Activated naive CD4-positive, alpha-beta T cell treated with anti-CD3 and anti-CD28 coated beads, Interleukin-2, amount 10 ng/mL, durations not matched to agents 7 days and 5 days (primary cell): ENCODE measurements at places on chromosomes 3 and 15.

DNA sequence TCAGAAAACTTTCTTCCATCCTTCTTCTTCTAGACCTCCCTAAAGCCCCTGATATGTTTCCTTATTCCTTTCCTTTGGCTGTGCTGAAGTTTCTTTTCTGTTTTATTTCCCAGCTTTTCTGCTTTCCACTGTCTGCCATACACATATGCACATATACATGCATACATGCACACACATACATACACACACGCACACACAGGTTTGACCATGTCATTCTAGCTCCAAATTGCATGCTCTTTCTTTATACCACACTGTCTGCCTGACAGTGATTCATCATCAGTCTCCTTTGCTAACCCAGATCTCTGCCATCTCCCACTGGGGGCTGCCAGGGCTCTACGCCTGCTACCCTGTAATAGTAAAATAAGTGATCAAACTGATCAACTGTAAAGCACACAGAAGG lies 181.3 kb downstream of the STAC start:
- no peaks in the 10 kb centered on the region for H3K4me1 ChIP-seq
- DNase-seq, result no peak
- H3K36me3 ChIP-seq, result no peaks in the 10 kb centered on the region
- H3K27me3 ChIP-seq, result no peaks in the 10 kb centered on the region

GRCh38 chr3:5442786-5443138 lies 255.3 kb downstream of the EDEM1 start:
- H3K36me3 ChIP-seq, result no peaks in the 10 kb centered on the region
- no peak overlapping the region for H3K27ac ChIP-seq

DNA sequence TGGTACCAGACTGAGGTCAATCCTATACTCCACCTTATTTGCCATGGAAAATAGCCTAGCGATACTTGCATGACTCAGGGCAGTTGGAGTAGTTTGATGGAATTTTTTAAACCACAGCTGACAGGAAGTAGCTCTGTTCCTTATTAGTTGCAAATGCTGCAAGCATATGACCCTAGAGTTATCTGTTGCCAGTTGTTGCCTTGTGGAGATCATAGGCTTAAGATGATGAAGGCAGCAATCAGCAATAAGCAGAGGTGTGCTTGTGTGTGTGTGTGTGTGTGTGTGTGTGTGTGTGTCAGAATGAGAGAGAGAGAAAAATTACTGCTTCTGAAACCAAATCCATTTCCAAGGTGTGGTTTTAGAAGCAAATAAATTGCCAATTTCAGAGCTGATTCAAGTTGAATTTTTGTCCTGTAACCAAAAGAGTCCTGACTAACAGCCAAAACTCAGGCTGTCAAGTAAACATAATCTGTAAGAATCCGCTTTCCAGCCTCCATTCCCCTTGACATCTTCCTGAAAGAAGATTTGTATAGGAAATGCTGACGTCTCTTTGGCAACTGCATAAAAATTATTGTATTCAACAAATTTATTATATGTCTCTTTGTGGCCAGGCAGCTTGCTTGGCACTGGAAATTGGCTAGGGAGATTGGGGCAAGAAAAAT lies 141.2 kb downstream of the SERPINI1 start:
- H3K27me3 ChIP-seq, result no peaks in the 10 kb centered on the region
- H3K27ac ChIP-seq, result no peak overlapping the region
- no peaks in the 10 kb centered on the region for H3K36me3 ChIP-seq
- DNase-seq, result no peak
- H3K4me3 ChIP-seq, result no peak overlapping the region

- no peaks in the 10 kb centered on the region for H3K27me3 ChIP-seq
- no peaks in the 10 kb centered on the region for H3K36me3 ChIP-seq
- H3K4me1 ChIP-seq, result no peaks in the 10 kb centered on the region
- H3K27ac ChIP-seq, result no peak overlapping the region
- no peak overlapping the region for H3K4me3 ChIP-seq
These were observed 628.5 kb downstream of the GBE1 start for GRCh38 chr3:81132995-81133394.
